ENCODE measurements at places on chromosomes 5 and 9.

GRCh38 chr9:130138791-130139190, 33.4 kb upstream of the NCS1 start:
- DNase-seq, result peak; percentile 84

GRCh38 chr5:16051246-16051755, 128.3 kb downstream of the MARCHF11 start:
- no peak for DNase-seq

- no peak for DNase-seq
Measured at GRCh38 chr9:13033959-13034693, 245.4 kb downstream of the MPDZ start.

GRCh38 chr9:133600739-133601138, 8.4 kb downstream of the FAM163B start:
- no peak for DNase-seq

DNA sequence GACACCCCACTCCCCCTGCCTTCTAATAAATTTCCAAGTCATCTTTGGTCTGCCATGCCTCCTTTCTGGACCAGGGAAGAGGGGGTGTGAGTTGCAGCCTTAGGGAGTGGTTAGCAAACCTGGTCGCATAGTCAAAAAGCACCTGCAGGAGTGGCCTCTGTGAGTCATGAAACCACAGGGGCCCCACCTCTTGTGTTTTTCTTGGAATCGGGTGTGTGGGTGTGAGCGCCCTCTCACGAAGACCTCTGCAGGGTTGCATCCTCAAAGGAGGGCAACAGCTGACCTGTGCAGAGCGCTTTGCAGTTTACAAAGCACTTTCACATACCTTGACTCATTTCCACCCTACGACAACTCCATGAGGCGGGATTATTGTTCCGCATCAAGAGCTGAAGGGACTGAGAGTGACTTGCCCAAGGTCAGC, 36.8 kb upstream of the TEX48 start:
- no peak for DNase-seq

- no peak for DNase-seq
Measured at GRCh38 chr5:14234204-14234603, 91.1 kb downstream of the TRIO start.

DNA sequence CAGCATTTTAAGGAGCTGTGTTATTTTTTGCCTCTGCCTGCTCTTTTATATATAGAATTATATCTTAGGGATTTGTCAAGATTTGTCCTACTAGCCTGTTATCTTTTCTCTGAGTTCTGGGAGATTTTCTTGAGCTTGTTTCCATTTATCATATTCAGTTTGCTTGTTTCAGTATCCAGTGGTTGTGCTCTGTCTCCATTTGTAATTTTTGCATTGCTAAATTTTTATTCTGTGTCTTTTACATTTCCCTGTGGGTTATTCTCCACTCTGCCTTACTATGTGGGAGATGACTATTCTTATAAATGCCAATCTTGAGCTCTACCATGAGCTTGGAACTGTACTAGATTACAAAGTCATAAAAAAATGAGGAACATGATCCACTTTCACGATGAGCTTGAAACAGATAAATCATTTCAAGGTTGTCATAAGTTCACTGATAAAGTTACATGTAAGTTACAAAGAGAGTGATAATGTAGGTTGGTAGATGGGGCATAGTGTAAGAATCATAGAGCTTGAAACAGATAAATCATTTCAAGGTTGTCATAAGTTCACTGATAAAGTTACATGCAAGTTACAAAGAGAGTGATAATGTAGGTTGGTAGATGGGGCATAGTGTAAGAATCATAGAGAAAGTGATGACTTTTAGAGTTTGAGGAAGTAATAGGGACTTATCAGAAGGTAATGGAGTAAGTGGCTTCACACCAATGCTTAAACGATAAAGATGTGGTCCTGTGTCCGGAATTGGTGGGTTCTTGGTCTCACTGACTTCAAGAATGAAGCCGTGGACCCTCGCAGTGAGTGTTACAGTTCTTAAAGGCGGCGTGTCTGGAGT, 287.3 kb downstream of the ADGRV1 start:
- no peak for DNase-seq

GRCh38 chr5:165258197-165258771, 1752.9 kb downstream of the MAT2B start:
- DNase-seq, result no peak

- DNase-seq, result no peak
Measured at GRCh38 chr5:88142886-88143692, 125.6 kb downstream of the TMEM161B start.

DNA sequence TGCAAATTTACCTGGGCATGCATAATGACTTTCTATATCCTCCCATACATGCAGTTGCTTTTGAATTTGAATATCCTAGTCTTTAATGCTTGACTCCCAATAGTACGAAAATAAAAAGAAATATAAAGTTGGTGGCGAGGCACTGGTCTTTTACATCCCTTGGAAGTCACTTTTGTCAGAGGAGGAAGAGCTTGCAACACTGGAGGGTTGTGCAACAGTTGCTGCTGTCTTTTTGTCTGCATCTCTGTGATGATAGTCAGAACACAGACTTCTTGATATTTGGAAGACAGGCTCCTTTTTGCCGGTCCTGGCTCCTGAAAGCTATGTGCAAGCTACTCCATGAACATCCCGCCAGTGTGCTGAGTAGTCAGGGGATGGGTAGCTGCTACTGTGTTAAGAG, 16.8 kb upstream of the SGCD start:
- DNase-seq, result no peak

DNA sequence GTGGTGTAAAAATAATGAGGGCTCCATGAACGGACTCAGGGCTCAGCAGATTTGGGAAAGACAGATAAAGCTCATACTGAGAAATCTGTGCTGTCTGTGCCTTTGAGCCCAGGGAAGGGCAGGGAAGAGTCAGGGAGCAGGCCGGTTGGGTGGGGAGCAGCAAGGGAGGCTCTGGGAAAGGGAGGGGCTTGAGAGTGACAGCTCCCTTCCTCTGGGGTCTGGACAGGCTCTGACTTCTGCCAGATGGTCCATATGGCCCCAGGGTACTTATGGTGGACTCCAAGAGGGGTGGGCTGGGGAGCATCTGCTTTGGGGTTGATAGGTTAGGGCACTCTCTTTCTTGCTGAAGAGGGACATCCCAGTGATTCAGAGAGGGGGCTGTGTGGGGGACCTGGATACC, 2.1 kb downstream of the NPR2 start:
- no peak for DNase-seq

DNA sequence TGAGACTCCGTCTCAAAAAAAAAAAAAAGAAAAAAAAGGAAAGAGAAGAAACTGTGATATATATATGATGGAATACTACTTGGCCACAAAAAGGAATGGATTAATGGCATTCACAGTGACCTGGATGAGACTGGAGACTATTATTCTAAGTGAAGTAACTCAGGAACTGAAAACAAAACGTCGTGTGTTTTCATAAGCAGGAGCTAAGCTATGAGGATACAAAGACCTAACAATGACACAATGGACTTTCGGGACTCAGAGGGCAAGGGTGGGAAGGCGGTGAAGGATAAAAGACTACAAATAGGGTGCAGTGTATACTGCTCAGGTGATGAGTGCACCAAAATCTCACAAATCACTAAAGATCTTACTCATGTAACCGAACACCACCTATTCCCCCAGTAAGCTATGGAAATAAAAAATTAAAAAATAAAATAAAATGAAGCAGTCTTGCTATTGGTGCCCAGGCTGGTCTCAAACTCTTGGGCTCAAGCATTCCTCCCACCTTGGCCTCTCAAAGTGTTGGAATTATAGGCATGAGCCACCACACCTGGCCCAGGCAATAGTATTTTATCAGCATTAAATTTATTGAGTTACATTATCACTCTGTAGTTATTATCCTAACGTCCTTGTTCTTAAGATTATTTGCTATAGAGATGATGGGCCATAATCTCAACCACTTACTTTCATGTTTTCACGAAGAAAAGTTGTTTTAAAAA, 71.5 kb upstream of the GPBP1 start:
- DNase-seq, result no peak

DNA sequence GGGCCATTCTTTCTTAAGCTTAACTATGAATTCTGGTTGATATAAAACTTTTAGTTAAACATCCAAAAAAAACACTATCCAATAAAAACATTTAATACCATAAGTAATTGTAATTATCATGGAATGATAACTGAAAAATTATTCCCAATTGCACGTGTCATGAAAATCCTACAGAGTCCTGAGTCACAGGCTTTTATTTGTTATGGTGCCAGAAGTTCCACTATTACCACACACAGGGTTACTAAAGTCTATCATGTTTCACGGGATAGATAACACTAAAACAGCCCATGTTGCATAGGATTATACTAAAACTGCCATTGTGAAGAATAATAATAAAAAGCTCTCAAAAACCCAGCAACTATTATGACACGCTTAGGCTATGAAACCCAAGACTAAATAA, 1381.8 kb downstream of the EFNA5 start:
- DNase-seq, result no peak

DNA sequence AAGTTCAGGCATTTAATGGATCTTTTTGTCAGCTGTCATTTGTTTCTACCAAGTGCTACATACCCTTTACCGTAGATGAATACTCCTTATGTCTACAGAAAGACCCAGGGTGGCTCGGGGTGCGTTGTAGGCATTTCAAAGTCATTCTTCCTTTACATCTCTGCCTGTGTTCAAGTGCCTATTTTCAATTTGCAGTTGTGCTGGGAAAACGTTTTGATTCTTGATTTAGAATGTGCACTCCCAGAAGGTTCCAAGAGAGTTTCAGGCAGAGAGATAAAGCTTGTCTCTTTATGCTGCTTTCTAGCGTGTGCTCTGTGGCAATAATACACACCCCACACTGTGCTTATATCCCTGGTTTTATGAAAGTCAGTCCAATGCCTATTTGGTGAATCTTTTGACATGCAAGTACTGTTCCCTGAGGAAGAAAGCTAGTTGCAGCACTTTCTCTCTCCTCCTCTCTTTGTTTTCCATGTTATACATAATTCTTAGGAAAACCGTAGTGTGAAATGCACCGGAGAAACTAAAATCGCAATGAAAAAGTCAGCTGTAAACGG, 828.1 kb upstream of the ZNF608 start:
- DNase-seq, result no peak

DNA sequence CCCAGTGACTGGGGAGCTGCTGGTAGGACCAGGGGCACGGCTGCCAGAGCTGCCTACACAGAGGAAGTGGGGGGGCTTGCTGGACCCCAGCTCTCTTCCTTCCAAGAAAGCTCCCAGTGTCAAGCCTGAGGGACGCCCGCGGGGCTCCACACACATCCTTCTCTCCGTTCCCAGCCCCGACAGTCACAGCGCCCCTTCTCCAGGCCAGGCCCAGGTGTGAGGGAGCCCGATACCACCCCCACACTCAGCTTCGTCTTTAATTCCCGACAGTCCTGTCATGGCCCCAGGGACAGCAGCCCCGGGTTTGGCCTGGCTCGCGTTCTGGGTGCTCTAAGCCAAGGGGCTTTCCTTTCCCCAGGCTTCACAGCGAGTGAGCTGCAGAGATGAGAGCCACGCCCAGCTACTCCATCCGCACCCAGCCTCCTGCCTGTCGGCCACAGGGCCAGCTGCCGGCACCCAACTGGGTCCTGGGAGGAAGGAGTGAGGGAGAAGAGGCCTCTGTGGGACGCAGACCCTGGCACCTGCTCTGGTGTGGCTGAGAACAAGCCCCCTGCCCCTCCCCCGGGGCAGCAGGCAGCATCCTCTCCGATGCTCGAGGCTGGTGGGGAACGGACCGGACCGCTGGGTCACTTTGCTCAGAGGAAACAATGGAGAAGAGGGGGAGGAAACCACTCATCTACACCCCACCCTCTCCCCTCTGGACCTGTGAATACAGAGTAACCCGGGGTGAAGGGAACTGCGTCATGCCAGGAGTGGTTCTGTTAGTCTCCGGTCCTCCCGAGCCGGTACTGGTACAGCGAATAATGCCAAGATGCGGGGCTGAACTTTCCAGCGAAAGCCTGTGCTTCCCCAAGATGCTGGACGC, 53.9 kb upstream of the PHYKPL start:
- DNase-seq, result no peak

GRCh38 chr9:129138144-129138462, 26.9 kb downstream of the PTPA start:
- DNase-seq, result no peak

- DNase-seq, result no peak
Measured at GRCh38 chr9:3879726-3880505, 354.1 kb upstream of the RFX3 start.

GRCh38 chr5:79508354-79508753, 5.6 kb downstream of the HOMER1 start:
- no peak for DNase-seq

GRCh38 chr9:21519855-21520434, 37.8 kb upstream of the IFNE start:
- DNase-seq, result no peak

DNA sequence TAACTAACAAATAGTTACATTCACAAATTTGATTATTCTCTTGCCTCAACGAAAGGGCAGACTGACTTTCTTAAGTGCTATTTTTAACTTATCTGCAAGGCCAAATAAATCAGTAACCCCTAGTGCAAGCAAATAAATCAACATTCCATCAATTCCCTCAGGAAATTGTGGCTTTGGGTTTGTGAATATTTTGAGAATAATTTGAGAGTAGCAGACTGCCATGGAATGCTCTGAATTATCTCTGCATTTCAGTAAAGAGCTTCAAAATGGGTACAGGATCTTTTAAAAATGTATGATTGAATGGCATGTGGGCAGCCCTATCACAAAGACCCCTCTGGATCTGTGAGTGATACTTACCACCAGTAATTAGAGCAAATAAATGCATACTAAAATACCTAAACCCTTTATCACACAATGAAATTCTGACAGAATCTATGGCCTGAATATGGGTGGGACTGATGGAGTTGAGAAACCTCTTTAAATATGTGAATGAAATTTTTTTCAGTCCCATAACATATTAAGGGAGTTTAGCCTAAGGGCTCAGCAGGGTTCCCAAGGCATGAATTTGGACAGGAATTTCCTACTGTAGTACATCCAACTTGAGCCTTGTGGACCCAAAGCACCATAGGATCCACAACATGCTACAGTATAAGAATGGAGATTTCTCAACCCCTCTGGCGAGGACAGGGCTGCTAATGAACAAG, 92.5 kb upstream of the ITGA2 start:
- peak; percentile 83 for DNase-seq

DNA sequence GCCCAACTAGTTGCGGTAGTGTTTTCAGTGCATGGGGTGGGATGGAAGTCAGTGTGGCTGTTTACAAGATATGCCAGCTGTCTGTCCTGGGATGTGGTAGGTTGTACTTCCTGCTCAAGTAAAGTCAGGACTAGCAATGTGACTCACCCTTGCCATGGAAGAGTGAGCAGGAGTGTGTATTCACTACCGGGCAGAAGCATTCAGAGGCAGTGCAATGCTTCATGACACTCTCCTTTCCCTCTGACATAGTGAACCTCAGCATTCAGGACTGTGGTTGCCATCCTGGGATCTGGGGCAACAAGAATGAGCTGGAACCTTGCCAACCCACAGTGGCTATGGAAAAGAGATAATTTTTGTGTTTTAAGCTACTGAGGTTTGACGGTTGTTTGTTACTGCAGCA, 68.9 kb downstream of the BOD1 start:
- DNase-seq, result no peak

GRCh38 chr9:20015427-20015931, 226.6 kb upstream of the SLC24A2 start:
- no peak for DNase-seq

DNA sequence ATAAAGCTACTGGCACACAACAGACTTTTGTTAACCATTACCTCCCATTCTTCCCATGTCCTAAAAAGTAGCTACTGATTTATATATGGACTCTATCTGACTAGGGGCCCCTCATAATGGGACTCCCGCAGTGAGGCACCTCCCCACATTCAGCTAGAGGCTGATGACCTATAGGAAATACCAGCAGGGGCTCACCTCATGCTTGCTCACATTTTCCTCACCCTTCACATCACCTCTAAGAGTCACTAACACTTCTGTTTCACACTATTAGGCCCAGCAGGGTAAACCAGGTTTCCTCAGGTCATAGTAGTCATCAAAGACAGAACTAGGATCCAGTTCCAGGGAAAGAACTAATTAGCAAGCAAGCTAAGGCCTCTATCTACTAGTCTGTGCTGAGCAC, 60.7 kb downstream of the PRELID2 start:
- no peak for DNase-seq

Measured in fibroblast of skin of left biceps (primary cell).